Fibroblast of skin of back (primary cell): ENCODE measurements at places on chromosomes 2 and 18.
A peak's percentile ranks its signal among the peaks of the same experiment; 100 is the strongest.

DNA sequence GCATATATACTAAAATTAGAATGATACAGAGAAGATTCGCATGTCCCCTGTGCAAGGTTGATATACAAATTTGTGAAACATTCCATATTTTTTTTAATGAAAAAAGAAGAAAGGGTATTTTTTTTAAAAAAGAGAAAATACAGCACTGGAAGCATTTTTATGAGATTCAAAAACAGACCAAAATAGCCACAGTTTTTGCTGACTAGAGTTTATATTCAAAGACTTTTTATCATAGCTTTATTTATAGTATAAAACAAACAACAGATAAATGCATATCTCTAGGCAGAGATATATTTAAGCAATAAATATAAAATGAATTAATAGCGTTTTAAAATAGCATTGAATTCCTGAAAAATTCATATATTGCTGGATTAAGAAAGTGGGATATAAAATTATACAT lies 436.5 kb upstream of the ACVR2A start:
- no peak for DNase-seq

GRCh38 chr18:36564841-36565240 lies 264.0 kb downstream of the TPGS2 start:
- DNase-seq, result no peak

DNA sequence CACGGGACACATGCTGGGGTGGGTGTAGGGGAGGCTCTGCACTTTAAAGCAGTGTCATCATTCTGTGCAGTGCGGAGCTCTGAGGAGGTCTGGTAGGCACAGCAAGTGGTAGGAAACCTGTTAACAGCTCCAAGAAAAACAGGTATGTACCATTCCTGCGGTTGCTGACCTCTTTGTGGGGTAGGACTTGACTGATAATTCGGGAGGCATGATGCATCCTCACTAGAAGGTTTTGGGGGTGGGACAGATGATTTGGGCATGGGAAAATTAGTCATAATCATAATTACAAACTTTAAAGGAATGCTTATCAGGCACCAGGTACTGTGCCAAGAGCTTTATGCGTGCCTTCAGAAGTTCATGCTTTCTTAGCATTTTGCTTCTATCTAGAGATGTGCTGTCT lies 9.7 kb downstream of the DOK1 start:
- DNase-seq, result peak; percentile 88

DNA sequence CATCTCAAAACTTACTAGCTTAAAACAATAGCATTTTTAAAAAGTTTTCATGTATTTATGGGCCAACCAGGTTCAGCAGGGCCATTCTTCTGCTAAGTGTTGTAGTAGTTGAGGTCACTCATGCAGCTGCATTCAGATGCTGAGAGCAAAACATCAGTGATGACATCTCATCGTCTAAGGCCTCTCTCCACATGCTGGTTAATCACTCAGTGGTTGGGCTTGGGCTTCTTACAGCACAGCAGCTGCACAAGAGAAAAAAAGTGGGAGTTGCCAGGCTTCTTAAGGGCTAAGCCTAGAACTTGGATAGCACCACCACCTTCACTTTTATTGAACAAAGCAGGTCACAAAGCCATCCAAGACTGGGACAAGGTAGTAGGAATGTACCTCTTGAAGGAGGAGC lies 190.3 kb downstream of the IRS1 start:
- peak; percentile 81 for DNase-seq

DNA sequence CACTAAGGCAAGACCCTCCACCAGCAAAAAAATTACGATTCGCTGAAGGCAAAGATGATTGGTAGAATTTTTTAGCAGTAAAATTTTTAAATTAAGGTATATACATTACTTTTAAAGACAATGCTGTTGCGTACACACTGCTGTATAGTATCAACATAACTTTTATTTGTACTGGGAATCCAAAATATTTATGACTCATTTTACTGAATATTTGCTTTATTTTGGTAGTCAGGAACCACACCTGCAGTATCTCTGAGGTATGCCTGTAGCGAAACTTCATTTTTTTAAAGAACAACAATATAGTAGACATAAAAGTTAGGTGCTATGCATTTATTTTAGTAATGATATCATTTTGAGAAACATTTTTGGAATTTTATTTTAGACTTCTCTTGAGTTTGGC lies 57.8 kb downstream of the GALNT1 start:
- no peak for DNase-seq

GRCh38 chr2:121398853-121399252 lies 113.9 kb upstream of the TFCP2L1 start:
- DNase-seq, result no peak
